ENCODE measurements at places on chromosomes 7 and 10.
A peak's percentile ranks its signal among the peaks of the same experiment; 100 is the strongest.

DNA sequence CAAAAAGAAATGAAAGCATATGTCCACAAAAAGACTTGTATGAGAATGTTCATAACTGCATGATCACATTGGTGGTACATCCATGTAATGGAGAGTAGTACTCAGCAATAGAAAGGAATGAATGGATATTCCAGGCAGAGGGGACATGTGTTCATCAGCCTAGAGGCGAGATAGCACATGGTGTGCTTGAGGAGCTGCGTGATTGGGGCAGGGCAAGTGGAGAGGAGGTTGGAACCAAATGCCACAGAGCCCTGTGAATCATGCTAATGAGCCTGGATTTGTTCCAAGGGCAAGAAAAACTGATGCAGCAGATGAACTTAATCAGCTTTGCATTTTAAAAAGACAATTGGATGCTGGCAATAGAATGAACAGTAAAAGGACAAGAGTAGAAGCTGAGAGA, 73.3 kb downstream of the C10orf90 start:
- no peak for DNase-seq

DNA sequence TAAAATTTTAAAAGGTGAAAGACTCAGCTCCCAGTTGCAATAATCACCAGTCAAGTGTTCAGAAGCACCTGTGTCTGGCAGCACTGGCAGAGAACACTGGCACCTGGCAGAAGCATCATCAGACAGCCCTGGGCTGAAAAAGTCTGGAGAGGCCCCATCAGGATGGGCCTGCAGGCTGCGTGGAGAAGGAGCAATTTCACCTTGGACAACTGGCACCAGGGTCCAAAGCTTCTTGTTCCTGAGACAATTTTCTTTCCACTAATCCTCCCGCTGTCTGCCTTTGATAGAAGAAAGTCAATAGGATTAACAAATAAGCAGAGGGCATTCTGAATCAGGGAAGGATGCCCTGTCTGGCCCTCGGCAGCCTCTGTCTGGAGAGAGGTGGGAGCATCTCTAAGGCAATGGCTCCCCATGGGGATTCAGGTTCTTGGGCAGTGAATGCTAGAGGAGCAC, 6.5 kb downstream of the COBL start:
- no peak for DNase-seq

GRCh38 chr7:77417801-77418200, 1.7 kb upstream of the GSAP start:
- no peak for DNase-seq

- no peak for DNase-seq
These were observed 177.4 kb downstream of the NRP1 start for GRCh38 chr10:33157103-33157502.

DNA sequence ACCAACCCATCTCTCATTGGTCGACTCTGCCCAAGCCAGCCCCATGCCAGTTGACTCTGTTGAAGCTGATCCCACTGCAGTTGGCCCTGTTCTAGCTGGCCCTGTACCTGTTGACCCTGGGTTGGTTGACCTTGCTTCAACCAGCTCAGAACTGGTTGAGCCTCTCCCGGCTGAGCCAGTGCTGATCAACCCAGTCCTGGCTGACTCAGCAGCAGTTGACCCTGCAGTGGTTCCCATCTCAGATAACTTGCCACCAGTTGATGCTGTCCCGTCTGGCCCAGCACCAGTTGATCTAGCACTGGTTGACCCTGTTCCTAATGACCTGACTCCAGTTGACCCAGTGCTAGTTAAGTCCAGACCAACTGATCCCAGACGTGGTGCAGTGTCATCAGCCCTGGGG, 7.4 kb downstream of the PPRC1 start:
- DNase-seq = no peak

DNA sequence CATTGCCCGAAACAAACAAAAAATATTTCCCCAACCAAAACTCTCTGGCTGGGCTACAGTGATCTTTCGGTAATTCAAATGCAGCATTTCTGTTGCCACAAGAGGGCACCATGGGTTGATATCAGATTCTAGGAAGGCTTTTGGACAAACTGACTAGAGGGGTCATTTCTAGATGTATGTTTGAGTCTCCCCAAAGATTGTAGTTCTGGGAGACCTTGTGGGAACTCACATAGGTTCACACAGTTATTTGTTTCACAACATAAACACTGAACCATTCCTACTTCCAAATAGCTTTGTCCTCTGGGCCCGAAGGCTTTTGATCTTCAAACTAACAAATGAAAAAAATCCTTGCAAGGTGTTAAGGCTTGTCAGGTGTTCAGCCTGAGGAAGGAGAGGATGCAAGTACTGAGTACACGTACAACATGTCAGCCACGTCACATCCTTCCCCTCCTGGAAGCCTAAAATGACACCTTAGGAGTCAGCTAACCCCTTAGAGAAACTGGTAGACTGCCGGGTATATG, 37.0 kb upstream of the IL15RA start:
- DNase-seq = peak; percentile 49

GRCh38 chr7:117279931-117280557, 42.8 kb downstream of the WNT2 start:
- DNase-seq = no peak

- no peak for DNase-seq
These were observed 2.5 kb downstream of the SAP25 start for GRCh38 chr7:100570954-100571828.

DNA sequence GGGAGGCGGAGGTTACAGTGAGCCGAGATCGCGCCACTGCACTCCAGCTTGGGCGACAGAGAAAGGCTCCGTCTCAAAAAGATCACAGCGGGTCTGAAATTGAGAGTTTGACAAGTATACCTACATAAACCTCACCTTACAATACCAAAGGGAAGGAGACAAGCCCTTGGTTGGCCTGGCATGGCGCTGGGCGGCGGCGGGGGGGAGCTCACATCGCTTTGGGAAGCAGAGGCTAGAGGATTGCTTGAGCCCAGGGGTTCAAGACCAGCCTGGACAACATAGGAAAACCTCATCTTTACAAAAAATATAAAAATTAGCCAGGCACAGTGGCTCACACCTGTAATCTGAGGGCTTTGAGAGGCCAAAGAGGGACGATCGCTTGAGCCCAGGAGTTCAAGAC, 1.1 kb upstream of the ARPC1A start:
- no peak for DNase-seq

DNA sequence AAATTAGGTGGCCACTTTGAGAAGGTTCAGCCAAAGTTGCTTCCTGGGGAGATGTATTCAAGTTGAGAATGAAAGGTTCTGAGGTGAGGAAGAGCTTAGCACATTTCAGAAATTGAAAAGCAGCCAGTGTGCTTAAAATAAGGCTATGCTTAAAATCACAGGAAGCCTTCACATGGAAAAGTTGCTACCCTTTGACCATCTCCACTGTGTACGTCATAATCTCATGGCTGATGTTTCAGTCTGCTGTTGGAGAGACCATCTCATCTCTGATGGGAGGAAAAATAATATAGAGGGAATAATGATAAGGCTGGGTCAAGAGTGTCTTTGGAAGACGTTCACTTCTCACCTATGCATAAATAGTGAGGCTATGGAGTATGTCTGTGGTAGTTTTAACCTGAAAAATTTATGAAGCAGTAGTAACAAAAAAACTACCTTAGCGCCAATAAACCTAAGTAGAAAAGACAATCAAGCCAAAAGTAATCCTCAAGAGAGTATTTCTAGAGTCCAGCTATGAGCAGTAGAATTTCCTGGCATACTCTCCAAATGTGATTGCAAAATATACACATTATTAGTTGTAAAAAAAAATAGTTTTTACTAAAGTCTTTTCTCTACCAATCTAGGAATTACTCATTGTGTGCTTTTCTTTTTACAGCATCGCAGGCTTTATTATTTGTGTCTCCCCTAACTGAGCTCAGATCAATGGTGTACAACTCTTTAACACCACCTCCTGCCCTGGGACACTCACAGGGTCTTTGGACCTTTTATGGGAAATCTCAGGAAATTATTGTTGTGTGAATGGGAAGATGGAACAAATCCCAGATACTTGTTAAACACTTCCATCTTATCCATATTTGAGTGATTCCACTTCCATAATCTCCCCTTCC, 435.2 kb upstream of the LRGUK start:
- DNase-seq = no peak

DNA sequence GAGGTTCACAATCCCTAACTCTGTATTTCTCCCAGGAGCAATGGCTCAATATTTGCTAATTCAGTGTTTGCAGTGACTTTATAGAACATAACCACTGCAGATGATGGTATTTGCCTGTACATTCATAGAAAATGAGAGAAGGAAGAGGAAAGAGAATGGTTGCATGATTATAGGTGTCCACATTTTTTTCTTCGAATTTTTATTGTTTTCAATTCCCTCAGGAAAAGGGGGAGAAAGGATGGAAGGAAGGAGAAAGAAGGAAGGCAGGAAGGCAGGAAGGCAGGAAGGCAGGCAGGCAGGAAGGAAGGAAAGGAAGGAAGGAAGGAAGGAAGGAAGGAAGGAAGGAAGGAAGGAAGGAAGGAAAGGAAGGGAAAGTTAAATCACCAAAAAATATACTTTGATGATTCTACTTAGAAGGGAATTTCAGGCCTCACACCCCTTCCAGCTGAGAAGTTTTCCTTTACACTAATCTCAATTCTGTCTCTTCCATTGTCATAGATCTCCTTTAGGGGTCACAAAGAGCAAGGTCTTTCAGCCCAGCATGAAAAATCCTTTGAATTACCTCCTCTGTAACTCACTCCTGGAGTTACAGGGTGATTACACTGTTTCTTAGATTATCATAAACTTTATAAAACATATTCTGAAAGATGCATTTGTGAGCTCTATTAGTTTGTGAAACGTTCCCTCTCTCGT, 118.8 kb upstream of the INHBA start:
- DNase-seq = no peak

DNA sequence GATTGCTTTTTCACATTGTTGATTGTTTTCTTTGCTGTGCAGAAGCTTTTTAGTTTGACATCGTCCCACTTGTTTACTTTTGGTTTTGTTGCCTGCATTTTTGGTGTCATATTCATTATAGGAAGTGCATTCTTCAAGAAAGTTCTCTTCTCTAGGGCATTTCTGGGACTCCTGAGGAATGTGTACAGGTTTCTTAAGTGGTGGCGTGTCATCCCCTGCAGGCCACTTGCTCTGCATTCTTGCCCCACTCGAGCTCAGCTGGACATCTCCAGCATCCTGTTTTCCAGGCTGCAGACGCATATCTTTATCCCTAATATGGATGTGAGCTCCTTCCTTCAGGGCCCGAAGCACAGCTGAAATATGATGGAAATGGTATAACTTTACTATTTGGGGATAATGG, 255.6 kb upstream of the HABP2 start:
- no peak for DNase-seq

DNA sequence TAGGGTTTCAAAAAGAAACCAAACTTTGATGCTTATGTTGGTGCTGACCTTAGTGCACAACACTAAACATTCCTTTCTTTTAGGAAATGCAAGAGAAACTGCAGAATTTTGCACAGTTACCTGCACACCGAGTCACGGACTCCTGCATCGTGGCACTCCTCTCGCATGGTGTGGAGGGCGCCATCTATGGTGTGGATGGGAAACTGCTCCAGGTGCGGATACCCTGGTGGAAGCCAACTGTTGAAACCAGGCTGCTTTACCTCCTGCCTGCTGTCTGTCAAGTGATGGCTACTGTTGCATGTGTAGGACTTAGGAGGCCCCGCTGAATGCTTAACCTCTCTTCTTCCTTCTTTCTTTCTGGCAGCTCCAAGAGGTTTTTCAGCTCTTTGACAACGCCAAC, 11.7 kb downstream of the CASP2 start:
- peak; percentile 25 for DNase-seq

GRCh38 chr7:34603711-34604444, 54.1 kb upstream of the NPSR1 start:
- DNase-seq = no peak

DNA sequence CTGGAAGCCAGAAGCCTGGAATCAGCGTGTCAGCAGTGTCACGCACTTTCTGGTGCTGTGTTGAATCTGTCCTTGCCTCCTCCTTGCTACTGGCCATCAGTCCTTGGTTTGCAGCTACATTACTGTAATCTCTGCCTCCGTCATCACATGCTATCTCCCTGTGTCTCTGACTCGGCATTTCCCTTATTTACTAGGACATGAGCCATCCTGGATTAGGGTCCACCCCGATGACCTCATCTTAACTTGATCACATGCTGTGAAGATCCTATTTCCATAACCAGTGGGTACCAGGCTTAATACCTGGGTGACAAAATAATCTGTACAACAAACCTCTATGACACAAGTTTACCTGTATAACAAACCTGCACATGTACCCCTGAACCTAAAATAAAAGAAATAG, 518.0 kb upstream of the KLF6 start:
- no peak for DNase-seq

DNA sequence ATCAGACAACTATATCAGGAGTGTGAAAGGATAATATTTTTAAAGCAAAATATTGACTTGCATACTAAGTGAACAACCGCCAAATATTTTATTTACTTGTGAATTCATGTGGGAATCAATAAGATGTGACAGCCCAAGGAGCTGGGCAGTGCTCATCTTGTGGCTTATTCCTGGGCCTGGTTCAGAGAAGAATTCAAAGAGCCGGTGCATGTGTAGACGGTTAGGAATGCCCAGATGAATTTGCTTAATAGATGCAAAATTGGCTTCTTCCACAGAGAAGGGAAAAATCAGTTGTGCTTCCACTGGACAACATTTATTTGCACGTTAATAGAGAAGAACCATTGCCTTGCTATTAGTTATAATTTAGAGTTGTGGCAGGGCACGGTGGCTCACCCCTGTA, 4.4 kb downstream of the MYL7 start:
- DNase-seq = no peak

DNA sequence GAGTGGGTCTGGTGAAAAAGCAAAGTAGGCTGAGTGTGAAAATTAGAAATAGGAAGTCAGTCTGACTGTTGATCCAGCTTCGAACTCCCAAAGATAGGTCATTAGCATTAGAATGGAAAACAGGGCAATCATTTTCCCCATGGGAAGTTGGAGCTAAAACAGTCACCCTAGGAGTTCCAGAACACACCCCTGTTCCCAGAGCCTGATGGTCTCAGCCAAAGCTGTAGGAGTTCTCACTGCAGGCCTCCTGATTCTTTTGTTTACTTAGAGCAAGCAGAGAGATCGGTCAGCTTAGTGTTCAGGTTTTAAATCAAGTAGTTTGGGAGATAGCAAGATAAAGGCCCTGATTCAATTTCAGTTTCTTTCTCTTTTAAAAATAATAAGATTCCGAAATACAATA, 28.8 kb upstream of the JCAD start:
- DNase-seq = no peak

DNA sequence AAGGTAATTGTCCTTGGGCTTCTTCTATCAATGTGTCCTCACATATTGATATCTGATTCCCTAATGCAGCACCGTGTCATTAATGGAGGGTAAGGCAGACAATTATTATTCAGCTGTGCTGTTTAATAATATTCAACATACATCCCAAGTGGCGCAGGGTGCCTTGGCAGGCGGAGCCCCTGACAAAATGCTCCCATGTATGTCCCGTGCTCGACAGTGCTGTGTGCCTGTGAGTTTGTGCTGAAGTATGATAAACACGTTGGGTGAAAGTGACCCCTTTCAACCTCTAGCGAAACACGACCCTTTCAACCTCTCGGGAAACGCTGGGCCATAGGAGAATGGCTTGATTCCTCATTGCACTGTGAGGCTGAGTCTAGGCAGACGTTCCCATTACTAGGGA, 31.3 kb downstream of the PFKP start:
- no peak for DNase-seq

GRCh38 chr7:123622660-123623386, 21.2 kb downstream of the ASB15 start:
- no peak for DNase-seq

Data from T-helper 2 cell (primary cell).